ENCODE measurements at places on chromosomes 5 and 9. TPM values are rescaled to one million over a fixed set of nuclear protein-coding genes. Genes with fewer than 3 reads are reported as not detected.

PCDHGA9 gene
- 4.1 TPM for total RNA-seq

PHF24 gene
- total RNA-seq, result 0.16 TPM

SLC25A25 gene
- total RNA-seq, result 20.2 TPM

DYNC2I2 gene
- total RNA-seq, result 65.7 TPM

DNA sequence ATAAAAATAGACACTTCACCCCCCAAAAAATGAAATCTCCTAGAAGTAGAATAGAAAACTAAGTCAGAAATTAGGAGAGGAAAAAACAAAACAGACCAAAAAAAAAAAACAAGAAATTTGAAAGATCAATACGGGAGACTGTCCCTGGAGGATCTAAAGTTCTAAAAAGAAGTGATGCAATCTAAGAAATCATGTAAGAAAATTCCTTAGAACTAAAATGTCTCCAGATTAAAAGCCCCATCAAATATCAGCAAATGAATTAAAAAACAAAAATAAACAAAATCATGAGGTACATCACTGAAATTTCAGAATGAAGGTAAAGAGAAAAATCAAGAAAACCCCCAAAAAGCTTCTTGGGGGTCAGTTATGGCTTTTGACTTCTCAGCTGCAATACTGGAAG lies 13.5 kb downstream of the FNIP1 start:
- peak; percentile 31 for DNase-seq

DNA sequence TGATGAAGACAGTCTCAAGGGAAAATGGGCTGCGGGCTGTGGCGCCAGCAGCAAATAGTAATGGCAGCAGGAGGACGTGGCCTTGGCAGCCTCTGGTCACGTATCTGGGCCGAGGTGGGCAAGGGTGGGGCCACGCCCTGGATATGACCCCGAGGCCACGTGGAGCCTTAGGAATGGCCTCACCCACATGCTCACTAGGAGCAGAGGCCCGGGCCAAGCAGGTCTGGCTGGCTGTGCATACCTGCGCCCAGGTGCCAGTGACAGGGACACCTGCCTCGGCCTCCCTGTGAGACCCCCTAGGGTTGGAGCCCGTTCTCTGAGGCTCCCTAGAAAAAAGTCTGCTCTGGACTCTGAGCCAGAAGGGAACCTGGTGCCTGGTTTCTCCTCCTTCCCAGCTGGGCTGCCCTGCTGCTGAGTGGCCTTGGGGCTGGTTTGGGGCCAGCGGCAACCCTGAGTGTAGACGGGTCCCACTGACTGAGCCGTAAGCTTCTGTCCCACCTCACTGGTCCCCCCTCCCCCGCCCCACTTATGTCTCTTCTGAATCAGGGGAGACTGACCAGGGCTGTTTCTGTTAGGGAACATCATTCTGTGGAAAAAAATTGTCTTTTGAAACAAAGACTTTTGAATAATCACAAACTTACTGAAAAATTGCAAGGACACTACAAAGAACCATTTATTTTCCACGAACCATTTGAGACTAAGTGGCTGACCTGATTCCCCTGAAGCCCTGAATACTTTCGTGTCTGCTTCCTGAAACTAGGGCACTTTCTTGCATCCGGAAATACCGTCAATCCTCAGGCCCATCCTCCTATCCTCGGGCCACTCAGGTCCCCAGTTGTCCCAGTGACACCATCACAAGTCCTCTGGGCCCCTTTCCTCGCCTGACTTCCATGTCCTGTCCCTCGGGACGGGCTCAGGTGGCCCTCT lies 60.8 kb downstream of the WNK2 start:
- DNase-seq, result no peak

GRCh38 chr9:109908459-109909390 lies 128.7 kb downstream of the PALM2AKAP2 start:
- DNase-seq, result no peak

- no peak for DNase-seq
Measured at GRCh38 chr5:80370390-80370789, 37.5 kb upstream of the ZFYVE16 start.

DNA sequence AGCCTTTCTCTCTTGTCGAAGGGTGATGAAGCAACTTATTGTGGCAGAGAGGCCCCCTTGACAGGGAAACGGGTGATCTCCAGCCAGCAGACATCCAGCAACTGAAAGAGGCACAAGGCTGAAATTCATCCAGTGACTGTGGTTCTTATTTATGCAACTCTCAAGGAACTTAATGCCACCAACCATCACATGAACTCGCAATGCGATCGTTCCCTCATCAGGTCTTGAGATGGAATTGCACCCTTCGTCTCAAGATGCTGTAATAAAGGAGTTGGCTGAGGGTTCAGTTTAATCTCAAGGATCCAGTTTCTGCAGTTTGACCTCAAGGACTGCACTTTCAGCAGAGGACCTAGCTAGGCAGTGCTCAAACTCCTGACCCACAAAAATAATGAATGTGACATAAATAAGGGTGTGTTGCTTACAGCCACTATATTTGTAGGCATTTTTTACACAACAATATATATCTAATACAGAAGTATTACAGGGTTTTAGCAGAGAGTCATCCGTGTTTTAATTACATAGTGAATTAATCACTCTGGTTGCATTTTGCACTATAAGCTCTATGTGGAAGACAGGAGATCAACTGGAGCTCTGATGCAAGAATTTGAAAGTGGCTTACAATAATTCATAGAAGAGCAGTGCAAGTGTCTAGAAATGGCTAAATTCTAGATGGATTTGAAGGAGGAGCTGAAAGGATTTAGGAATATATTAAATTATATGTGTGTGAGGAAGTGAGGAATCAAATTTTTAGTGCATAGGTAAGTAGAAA lies 957.8 kb upstream of the CTNND2 start:
- no peak for DNase-seq

DNA sequence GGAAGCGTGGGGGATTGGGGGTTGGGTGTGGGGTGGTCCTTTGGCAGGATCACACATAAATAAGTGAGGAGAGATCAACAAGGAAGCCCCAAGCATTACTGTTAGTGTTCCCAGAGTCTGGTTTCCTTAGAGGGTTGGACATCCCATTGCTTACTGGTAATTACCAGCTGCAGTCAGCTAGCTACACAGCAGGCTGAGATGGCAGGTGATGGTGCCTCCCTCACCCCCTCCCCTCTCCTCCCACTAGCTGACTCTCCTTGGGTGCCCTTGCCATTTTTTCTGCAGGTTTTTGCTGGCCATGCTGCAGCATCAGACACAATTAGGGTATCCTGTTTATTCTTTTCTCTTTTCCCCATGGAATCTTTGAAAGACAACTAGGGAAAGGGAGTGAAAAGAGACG lies 107.5 kb upstream of the TLR4 start:
- DNase-seq, result no peak

DNA sequence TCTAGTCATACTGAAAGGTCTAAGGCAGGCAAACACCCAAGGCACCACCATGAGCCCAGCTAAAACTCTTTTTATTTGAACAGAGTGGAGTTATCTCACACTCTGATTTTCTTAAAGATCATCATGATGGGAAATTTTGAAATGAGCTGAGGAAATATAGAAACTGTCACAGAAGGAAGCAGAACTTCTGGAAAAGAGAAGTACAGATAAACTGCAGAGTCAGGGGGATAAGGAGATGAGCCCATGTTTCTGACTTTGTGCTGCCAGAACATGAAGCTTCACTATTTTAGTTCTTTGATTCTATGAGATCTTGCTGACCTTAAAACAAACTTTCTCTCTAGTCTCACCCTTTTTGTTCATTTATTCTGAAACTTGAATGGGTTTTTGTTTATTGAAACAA lies 406.5 kb upstream of the EDIL3 start:
- no peak for DNase-seq

GRCh38 chr5:76704131-76704663 lies 11.7 kb upstream of the F2R start:
- no peak for DNase-seq

Data from fibroblast of the aortic adventitia (primary cell).